ENCODE measurements at places on chromosomes 5 and 9.
A peak's percentile ranks its signal among the peaks of the same experiment; 100 is the strongest.

DNA sequence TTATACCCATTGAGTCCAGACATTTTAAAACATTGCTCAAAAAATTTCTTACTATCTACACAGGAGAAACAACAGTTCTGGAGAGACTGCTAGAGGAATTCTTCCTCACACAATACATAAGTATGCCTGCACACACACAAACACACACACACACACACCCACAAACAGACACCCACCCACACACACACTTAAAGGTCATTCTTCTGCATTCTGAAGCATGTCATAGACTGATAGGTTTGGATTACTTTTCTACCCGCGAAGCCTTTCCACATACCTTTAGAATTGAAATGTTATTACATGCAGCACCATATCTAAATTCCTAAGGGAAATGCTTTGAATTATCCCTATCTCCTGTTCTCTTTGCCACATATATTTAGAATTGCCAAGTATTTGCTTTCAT is 80.2 kb downstream of the FAM174A start:
- DNase-seq: no peak

DNA sequence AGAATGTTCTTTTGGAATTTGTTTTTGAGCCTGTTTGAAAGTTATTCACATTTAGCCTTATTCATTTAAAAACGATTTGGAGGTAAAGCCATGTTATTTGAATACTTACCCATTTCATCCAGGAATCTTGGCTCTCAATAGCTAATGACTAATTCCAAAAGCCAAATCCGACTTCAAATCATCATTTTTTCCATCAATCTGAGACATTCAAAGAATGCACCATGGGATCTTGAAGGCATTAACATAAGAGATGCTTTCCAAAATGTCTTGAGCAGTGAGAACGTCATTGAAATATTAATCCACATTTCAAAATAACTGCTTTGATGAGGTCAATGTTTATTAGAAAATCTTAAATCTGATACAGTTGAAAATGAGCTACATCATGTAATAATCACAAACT is 617.0 kb upstream of the RORB start:
- no peak for DNase-seq

- DNase-seq: peak; percentile 55
Measured at GRCh38 chr5:92687821-92688722, 892.9 kb downstream of the NR2F1-AS1 start.

DNA sequence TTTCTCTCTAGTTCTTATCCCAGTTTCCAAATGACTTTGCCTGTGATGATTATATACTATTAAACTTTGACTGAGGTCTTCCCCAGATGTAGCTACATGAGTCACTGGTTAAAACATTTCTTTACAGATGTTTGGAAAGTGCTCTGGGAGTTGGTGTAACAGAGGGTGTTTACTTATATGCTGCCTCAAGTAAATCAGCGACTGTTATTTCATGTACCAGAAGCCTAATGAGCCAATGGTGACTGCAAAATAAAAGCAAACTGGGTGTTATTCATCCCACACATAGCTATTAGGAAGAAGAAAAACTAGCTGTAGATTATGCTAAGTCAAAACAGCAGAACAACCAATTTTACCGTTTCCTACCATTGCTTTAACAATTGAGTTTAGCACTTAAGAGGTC is 929.7 kb upstream of the SEMA6A start:
- no peak for DNase-seq

GRCh38 chr9:72360324-72360723 is 4.7 kb downstream of the ZFAND5 start:
- DNase-seq: no peak

- DNase-seq: no peak
Measured at GRCh38 chr9:71747576-71747975, 20.7 kb downstream of the CEMIP2 start.

DNA sequence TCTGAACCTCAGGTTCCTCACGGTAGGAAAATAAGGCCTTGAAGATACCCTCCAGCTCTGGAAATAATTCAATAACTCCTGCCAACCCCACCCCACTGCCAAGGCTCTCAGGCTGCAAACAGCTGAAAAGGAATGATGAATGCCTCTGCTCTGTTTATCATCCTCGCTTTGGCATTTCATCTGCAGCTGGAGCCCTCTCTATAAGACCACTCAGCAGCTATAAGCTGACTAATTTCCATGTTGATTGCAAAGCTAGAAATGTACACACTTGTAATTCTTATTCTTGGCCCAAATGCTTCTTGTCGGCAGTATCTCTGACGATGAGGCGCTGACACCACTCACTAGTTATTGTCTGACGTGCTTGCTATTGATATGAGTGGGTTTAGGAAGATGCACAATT is 408.4 kb upstream of the NMUR2 start:
- no peak for DNase-seq

GRCh38 chr9:18398038-18398437 is 75.9 kb upstream of the ADAMTSL1 start:
- DNase-seq: no peak

DNA sequence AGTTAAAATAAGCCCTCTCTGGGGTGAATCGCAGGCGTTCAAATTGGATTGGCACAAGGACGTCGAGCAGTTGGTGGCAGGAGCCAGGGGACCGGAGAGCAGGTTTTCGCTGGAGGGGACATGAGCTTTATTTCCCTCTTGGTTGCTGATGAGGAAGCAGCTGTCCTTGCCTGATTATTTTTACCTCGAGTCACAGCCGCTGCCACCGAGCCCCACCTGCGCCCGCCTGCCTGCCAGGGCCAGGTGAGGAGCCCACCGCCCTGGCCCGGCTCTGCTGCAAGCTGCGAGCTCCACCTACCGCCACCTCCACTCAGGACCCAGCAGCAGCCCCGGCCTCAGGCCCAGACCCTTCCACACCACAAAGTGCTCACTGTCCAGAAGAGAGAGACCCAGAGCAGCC is 9.0 kb upstream of the ADGRD2 start:
- DNase-seq: no peak

GRCh38 chr9:19965336-19965735 is 176.5 kb upstream of the SLC24A2 start:
- peak; percentile 4 for DNase-seq

- no peak for DNase-seq
Measured at GRCh38 chr9:27428551-27428950, 95.5 kb upstream of the IFNK start.

GRCh38 chr5:372996-373709 is 51.6 kb downstream of the AHRR start:
- no peak for DNase-seq

DNA sequence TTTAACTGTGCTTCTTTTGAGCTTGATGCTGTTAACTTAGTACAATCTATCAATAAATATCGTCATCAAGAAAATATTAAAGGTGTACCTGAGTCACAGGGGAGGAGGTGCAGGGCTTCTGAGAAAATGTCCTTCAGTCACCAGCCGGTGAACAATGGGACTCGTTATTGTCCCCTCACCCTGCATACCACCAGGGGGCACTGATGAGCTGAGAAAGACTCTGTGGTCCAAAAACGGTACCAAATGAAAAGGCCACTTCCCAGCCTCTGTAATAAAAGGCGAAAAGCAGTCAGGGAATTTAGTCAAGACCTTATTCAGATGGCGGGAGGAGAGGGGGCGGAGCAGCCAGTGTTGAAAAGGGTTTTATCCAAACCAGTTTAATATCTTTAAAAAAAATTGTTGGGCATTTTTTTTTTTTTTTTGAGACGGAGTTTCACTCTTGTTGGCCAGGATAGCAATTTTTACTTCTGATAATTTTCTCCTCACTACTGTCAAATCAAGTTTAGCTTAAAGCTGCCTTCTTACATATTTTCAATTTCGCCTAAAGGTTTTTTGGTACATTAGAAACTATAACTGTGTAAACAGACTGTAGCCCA is 271.9 kb upstream of the ADAMTS16 start:
- DNase-seq: no peak

- DNase-seq: no peak
Measured at GRCh38 chr9:101269591-101270283, 115.1 kb downstream of the BAAT start.

DNA sequence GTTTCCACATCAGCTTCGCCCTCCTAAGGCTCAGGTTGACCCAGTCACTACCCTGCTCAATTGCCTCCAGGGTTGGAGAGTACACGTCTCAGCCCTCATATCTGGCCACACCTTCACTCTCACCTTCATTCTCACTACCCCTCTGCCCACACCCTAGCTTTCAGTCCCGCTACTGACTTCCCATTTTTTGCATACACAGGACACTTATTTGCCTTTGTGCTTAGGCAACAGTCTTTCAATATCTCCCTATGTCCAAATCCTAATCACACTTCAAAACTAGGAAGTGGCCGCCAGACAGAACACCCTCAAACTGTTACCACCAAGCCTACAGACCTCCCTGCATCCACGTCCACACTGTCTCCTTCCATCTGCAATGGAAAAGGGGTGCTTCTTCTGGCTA is 10.9 kb downstream of the MCTP1 start:
- no peak for DNase-seq

DNA sequence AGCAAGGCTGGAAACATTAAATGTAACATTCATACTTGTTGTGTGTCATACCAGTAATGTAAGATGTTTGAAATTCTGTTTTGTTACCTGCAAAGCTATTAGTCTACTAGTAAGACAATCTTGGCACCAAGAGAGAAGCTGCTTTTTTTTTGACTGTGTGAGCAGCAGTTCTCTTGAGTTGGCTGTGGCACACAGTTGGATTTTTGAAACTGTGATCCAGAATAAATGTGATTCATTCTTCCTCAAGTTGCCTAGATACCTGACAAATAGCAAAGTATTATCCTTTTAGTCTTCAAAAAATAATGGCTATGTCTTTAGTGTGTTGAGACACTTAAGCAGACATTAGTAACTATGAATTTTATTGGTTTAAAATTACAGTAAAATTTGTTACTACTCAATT is 57.2 kb upstream of the HAPLN1 start:
- no peak for DNase-seq

GRCh38 chr5:141960018-141960417 is 2.0 kb upstream of the PCDH12 start:
- no peak for DNase-seq

GRCh38 chr9:14312719-14313377 is 1.1 kb downstream of the NFIB start:
- DNase-seq: no peak

DNA sequence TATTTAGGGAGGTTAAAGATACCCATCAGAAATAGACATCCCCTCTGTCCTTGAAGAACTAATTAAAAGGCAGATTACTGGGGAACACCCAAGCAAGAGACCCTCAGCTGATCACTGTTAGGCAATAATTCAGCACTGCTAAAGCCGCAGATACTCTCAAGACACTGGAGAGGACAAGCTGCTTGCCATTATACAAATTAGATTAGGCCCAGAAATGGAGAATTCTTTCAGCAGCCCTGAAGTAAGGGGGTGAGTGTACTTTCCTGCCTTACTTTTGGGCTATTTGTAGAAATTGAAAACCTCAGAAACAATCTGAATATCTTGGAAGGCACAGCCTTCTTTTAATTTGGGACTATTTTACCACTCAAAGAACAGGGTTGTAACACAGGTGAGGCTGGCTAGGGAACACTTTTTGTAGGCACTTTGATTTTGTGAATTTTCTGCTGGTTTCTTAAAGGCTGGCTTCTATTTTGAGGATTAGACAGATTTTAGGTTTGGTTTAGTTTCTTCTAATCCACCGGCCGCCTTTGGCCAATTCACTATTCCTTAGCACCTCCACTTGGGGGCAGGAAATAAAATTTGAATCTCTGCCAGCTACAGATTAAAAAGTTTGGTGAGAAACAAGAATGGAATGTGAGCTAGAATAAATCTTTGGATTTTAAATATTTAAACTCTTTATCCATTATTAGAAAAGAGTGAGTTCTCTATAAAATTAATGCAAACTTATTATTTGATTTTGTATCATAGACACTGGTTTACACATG is 106.0 kb downstream of the SMARCA2 start:
- no peak for DNase-seq

DNA sequence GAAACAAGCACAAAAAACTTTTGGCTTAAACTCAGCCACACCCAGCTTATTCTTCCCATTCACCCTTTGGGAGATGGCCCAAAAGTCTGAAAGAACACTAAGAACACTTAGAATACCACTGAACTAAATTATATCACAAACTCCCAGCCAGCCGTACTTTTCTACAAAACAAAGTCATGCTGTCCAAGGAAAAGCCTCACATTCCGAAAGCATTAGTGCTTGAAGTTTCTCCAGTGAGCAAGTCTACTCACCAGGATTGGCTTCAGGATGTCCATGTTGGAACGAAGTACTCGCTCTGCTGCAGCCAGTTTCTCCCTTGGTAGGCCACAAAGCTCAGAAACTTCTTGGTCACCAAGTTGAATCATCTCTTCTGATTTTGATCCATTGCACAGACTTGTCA is 69.7 kb downstream of the ABCA1 start:
- DNase-seq: peak; percentile 55

DNA sequence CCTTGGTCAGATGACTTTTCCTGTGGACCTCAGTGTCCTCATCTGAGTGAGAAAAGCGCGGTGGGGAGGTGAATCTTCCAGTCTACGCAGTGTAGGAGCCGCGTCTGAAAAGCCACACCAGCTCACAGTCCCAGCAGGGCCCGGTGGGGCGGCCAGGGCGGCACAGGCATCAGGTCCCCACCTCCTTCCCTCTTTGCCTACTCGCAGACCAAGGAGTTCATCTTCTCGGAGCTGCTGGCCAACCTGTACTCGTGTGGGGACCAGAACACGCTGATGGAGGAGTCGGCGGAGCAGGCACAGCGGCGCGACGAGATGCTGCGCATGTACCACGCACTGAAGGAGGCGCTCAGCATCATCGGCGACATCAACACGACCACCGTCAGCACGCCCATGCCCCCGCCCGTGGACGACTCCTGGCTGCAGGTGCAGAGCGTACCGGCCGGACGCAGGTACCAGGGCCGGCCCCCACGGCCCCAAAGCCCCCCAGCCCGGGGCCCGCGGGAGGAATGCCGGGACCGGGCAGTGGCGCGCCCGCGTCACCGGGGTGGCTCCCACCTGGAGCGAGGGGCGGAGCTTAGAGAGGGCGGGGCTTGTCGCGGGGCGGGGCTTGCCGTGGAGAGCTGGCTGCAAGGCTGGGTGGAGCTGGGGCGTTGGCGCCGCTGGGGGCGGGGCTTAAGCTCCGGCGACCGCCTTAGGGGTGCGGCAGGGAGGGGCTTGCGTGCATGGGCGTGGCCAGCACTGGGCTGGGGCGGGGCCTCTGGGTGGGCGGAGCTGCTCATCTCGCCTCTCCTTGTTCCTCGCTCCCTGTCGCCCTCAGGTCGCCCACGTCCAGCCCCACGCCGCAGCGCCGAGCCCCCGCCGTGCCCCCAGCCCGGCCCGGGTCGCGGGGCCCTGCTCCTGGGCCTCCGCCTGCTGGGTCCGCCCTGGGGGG is 25.6 kb downstream of the GOLGA2 start:
- no peak for DNase-seq

GRCh38 chr9:132632413-132633129 is 37.2 kb downstream of the DDX31 start:
- no peak for DNase-seq

- DNase-seq: no peak
Measured at GRCh38 chr9:30065888-30066287, 2318.6 kb upstream of the ACO1 start.

All from AG09309 (cell line).